Vagina (tissue), 2 donors: ENCODE measurements at places on chromosomes 12 and 14. TPM values are rescaled to one million over a fixed set of nuclear protein-coding genes. Genes with fewer than 3 reads are reported as not detected.

DNA sequence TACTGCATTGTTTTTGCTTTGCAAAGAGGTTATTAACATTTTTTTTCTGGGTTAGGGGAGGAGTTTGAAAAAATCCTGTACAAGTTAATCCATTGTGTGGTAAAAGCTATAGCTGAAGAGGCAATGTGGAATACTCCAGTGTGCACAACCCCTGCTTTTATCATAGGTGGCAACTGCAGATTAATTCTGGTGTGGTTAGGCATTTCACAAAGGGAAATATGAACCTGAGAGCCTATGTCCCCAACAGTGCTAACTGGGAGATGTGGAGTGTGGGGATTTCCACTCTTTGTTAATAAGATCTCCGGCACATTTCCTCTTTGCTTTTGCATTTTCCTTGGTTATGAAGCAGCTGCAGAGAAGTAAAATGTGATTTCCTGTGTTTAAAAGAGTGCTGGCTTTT lies 33.6 kb downstream of the PRORP start:
- no peak for DNase-seq

DNA sequence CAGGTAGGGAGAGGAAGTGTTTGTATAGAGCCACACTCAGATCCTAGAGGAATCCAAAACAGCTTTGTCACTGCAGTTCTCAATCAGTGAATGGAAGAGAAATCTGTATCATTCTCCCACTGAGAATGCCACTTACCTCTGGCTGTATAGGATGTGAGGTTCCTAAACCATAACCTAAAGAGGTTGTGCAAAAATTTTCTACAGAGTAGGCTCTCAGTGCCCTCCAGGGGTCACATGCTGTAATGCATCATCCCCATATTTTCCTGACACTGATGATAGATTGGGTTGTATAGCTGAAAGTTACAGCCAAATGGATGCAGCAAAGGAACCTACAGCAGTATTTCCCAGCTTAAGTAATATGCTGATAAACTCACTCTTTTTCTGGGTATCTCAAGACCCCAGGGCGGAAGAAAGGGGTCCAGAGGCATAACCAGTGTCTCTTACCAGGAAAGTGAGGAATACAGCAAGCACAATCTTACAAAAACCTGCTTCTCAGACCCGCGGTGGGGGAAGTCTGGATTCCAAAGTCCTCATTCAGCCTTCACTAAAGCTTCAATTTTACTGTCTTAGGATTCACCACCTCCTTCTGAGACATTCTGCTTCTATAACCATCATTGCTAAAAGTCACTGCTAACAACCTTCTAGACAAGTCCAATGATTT lies 3.8 kb downstream of the BCDIN3D start:
- no peak for DNase-seq

DNA sequence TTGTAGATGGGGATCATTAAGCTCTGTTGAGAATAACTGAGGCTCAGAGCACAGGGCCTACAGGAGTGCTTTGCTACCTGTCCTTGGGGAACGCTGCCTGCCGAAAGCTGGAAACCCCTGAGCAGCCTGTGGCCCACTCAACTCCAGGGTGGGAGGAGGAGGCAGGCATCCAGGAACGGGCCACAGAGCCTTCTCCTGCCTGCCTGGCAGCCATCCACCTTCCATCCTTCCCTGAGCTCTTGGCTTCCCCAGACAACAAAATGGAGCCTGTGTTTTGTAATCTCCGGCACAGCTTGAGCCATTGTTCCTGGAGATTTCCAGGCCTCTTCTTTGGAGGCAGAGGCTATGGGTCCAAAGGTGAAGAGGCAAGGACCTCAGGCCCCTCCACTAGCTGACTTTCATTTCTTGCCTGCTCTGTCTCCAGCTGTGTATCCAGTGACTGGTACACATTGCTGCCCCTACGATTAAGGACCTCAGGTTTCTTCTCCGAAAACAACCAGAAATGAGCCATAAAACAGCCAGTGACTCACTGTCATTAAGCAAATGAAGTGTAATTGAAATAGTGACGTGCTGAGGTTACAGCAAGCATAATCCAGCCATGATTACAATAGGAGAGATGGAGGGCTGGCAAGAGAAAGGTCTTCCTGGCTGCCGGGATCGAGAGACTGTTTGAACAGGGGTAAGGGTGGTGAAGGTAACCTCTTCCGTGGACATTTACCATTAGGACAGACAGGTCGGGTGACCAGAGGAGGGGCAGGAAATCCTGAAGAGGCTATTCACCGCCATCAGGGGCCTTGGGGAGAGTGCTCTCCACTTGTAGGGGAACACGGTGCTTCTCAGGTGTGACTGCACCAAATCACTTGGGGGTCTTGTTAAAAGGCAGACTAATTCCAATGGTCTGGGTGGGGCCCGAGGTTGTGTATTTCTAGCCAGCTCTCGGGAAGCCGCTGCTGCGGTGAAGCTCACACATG lies 56.3 kb upstream of the KCNA5 start:
- DNase-seq, result no peak

Gene HSPA2
- total RNA-seq, result 47.4 TPM

DNA sequence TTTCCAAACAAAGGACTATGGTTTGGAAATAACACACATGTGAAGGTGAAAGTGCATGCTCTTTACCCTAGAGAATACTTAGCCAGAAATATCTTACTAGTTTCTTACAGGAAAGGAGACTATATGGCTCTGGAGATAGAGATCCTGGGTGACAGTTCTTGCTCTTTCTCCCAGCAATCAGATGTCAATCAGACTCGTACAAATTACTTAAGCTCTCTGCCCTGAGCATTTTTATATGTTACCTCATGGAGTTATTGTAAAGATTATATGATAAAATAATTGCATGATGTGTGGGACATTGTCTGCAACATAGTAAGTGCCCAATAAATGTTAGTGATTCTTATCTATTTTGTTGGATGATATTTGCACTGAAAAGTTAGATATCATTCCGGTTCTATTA lies 76.8 kb downstream of the FAR2 start:
- DNase-seq, result no peak

GRCh38 chr12:72141381-72141780 lies 130.8 kb upstream of the TRHDE start:
- no peak for DNase-seq

Gene FOXA1
- total RNA-seq, result 11.5 TPM

Gene SDR9C7
- 11.0 TPM for total RNA-seq

Gene NPFF
- not detected for total RNA-seq
